ENCODE measurements at places on chromosomes 3 and 15.

DNA sequence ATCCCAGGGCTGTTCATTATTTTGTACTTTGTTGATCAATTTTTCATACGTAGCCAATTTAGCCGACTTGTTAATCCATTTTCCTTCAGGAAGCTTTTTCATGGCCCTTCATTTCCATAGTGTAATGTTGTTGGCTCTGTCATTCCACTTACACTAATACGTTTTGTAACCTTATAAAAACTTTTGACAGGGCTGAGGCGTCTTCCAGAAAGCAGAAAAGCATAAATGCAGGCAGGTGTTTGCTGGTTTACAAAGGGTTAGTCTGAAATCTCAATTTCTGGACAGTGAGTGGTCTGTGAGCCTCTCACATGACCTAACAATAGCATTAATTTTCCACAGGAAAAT is 444.0 kb downstream of the OTOL1 start:
- no peak for DNase-seq

GRCh38 chr3:149333176-149333859 is at the start of gene TM4SF18:
Gene TM4SF18, minus strand, starts transcription at chr3:149333636. Its CDS starts 254 bp downstream, at chr3:149333382.
- no peak for DNase-seq

DNA sequence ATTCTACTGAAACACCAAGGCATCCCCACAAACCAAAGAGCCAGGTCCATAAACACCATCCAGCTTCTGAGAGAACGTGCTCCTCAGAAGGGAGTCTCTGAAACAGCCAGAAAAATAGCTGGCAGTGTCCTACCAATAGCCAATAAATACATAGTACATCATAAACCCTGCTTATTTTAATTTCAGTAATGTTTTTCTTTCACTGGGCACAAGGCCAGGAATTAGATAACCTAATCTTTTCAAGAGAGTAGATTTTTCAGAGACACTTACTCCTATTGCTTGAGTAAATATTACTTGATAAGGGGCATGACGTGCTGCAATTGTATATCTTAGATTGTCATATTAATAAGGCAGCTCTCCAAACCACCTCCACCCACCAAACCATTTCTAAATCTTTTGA is 22.7 kb downstream of the GADL1 start:
- DNase-seq, result no peak

GRCh38 chr15:24954783-24955530 is at the start of the genes SNRPN and SNURF:
Gene SNRPN, plus strand, starts transcription at chr15:24954987. Its CDS starts 19,467 bp downstream, at chr15:24974454.
Gene SNURF, plus strand, starts transcription at chr15:24954987. Its CDS starts 62 bp downstream, at chr15:24955049.
- DNase-seq, result peak; percentile 76

DNA sequence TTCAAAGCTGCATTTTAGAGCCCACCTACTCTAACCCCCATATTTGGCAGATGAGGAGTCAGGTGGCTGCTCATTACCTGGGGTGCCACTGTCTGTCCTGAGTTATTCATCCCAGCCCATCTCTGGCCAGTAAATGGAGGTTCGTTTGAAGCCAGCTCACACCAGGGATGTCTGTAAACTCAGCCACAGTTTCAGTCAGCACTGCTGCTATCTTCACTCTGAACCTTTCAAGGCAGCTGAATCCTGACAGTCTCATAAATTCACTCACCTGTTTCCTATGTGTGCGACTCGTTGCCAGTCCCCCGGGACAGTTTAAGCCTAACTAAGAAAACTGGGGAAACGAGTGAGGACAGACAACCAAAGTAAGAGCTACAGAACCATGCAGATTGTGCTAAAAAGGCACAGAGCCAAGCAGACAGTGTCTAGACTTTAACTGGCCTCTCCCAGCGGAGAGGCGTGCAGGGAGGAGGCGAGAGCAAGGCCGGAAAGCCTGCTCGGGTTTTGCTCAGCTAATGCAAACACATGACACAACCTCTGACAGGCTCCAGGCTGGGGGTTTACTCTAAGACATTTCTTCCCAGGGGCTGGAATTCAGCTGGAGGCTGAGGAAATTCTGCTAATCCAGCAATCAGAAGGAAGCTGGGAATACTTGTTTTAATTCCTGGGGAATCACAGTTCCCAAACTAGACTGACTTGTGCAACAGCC is 12.0 kb downstream of the FSTL1 start:
- no peak for DNase-seq

- DNase-seq, result no peak
Observed at GRCh38 chr3:184332370-184333090, 4.9 kb upstream of the FAM131A start.

Data from activated CD8-positive, alpha-beta T cell treated with anti-CD3 and anti-CD28 coated beads for 36 hours (primary cell).